ENCODE measurements at places on chromosomes 1 and 21.

- peak; percentile 36 for DNase-seq
Observed at GRCh38 chr1:175600721-175601440, 142.5 kb downstream of the TNR start.

GRCh38 chr1:21530368-21531016, 21.3 kb downstream of the ALPL start:
- DNase-seq = no peak

DNA sequence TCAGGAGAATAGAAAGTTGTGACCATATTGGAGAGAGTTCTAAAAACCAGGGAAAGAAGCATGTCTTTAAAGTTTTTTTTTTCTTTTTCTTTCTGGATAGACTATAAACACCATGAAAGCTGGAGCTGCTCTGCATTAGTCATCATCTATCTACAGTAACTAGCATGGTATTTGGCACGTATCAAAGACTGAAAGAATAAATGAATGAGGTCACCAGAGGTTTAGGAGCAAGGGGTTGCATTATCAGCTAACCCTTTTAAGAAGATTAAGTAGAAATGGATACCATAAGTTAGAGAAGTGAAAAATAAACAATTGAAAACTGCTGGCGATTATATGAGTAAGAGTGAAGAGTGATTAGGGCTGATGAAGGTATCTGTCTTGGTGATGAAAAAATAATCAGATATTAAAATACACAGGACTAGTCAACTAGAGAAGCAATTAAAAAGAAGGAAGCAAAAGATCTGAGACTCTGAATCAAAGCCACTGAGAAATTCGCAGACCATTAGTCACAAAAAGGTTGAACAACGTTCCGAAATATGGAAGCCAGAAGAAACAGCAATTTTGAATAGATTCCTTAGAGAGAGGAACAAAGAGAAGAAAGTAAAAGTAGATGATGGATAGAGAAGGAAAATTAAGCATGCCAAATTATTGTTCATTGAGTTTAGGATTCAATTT, 536.4 kb downstream of the DPYD start:
- DNase-seq = no peak

DNA sequence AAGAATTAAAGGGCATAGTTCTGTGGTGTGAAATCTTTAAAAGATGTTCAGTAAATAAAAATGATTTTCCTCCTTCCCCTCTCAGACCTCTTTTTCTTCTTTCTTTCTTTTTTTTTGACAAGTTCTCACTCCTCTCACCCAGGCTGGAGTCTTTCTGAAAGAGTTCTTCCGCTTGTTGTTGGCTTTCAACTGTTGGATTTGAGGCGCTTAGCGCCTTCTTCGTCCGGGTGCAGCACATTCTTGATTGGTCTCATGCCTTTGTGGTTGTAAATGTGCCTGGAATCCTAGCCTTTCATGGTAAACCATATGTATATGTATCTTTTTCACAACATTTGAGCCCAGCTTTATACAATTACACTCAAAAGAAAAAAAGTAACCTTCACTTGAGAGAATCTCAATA, 980 bp upstream of the METTL18 start:
- no peak for DNase-seq

Measured in GM12891 (cell line).